ENCODE measurements at places on chromosomes 1 and 21.

DNA sequence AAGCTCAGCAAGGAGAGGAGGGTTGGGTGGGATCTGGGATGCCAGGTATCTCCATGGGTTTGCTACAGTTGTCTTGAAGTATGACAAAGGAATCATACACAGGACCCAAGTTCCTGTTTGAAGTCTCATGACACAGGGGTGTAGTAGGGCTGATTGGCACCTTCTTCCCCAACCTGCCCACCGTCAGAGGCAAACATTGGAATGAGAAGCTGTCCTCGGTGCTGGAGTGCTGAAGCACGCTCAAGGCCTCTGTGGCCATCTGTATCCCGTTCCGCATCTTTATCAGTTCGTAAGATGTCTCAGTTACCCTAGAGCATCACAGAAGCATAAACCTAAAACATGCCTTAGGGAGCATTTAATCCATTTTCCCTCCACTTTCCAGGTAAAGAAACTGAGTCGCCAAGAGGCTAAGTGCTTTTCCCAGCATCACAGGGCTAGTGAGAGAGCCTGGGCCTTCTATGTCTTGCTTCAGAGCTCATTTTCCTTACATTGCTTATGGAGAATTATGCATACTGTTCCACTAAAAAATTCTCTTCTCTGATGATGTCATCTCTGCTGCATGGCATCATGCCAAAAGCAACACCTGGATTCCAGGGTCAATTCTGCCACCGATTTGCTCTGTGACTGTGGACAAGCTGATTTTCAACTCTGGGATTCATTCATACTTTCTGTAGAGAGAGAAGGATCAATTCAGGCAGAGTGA is 34.2 kb downstream of the VWA5B1 start:
- peak; percentile 22 for DNase-seq

- no peak for DNase-seq
Measured at GRCh38 chr1:7991504-7992440, 30.3 kb downstream of the PARK7 start.

DNA sequence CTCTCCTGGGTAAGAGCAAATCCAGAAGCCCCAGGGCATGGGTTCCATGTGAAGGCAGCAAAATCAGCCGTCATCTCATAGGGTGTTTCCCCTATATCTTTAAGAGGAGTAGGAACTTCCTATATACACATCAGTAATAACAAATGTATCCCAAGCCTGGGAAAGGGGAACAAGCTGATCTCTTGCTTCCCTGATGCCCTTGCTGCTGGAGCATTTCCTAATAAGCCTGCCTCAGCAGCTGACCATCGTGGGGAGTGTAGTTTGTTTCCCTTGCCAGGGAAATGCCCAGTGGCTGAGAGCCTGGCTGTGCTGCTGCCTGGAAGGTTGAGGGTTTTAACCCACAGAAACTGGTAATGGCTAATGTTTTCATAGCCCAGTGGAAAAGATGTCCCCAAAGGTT is 177.0 kb downstream of the NPHP4 start:
- no peak for DNase-seq

GRCh38 chr1:74933500-74933899 is 200.5 kb downstream of the TYW3 start:
- no peak for DNase-seq
